Stimulated activated naive CD4-positive, alpha-beta T cell (primary cell): ENCODE measurements at places on chromosomes 5 and 9.
A peak's percentile ranks its signal among the peaks of the same experiment; 100 is the strongest.

GRCh38 chr9:75152416-75152815 is 64.1 kb downstream of the OSTF1 start:
- peak; percentile 8 for DNase-seq

- no peak for DNase-seq
Observed at GRCh38 chr5:175235251-175235960, 208.6 kb downstream of the DRD1 start.

DNA sequence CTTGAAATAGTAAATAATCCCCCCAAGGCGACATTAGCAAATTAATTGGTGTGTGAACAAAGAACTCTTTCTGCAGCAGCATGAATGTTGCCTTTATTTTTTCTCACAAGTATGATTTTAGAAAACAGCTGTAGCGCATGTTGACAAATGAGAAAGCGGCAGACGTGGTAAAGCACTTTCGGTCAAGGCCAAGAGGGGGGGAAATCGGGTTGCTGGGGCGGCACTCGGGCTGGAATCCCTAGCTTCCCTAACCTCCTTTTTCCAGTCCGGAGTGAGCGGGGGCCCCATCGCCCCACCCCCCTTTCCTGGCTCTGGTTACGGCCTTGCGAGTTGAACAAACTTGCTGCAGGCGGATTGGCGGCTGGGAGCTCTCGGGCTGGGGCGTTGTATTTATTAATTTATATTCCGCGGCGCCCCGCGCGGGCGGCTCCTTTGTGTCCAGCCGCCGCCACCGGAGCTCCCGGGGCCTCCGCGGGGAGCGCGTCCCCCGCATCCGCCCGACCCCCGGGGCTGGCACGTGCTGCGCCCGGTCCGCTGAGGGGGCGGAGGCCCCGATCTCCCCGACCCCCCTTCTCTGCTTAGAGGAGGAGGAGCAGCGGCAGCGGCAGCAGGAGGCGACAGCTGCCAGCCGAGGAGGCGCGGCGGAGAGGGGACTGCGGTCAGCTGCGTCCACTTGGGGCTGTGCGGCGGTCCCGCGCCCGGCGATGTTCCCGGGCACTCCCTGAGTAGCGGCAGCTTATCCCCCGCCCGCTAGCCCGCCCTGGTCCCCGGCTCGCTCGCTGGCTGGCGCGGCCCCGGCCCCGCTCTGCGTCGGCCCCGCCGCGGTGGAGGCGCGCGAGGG is at the start of gene RHOBTB3:
Gene RHOBTB3 (plus strand): TSS at position 607 of the 841 bp plus-strand sequence. CDS start 347 bp downstream, outside the sequence.
- DNase-seq, result peak; percentile 61

DNA sequence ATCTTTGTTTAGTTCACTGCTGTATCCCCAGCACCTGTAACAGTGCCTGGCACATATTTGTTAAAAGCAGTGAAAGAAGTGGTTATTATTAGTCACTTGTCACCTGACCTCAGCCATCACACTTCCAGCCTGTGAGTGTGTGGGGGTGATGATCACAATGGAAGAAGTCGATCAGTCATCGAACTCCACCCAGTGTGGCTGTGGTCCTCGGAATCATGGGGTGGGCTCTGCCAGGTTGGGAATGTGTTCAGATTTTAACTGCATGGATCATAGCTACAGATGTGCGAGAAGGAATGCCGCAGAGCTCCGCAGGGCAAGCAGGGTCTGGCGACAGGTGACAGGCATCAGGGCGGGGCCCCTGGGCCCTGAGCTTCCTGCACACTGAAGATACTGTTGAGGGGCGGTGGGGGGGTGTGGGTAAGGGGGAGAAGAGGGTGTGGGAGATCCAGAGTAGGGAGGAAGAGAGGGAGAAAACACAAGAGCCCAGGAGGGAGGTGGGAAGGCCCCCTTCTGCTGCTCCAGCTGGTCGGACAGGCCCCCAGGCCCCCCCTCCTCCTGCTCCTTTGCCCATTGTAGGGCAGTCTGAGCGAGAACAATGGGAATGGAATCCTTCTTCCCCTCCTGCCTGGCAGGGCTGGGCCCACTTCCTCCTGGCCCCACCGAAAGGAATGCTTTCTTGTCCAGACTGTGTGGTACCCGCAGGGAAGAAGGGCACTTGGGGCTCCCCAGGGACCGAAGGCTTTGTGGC is 89.6 kb downstream of the SPRY4 start:
- no peak for DNase-seq

- DNase-seq, result no peak
Observed at GRCh38 chr5:145750199-145750598, 84.9 kb downstream of the PRELID2 start.

GRCh38 chr5:179258922-179259730 is 86.1 kb downstream of the ADAMTS2 start:
- DNase-seq, result no peak

DNA sequence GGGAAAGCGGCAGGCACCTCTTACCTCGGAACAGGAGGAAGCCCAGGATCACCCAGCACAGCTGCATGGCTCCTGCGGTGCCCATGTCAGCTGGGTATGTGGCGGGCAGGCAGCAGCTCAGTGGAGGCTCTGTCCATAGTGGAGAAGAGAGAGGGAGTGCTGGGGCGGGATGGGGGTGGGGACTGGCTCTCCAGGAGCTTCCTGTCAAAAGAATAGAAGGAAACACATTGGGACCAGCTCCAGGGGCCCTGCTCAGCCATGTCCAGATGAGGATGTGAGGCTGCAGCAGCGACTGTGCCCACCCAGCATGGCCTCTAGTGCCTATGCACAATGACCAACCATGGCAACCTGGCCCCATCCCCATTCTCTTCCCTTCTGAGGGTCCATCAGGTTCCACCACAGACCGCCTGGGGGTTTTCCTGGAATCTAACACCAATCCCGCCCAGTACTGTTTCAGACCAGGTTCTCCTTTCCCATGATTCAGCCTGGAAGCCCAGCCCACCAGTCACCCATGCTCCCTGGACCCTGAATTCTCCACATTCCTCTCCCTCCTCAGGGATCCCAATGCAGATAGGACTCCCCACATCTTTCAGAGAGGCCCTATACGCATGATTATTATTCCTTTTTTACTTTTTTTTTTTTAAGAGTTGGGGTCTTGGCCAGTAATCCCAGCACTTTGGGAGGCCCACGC is at the start of gene ECSCR:
Gene ECSCR (minus strand): TSS at position 158 of the 691 bp plus-strand sequence. CDS start 73 bp downstream, at position 85.
- no peak for DNase-seq

GRCh38 chr9:134061019-134061687 is 6.7 kb downstream of the BRD3 start:
- DNase-seq, result no peak

DNA sequence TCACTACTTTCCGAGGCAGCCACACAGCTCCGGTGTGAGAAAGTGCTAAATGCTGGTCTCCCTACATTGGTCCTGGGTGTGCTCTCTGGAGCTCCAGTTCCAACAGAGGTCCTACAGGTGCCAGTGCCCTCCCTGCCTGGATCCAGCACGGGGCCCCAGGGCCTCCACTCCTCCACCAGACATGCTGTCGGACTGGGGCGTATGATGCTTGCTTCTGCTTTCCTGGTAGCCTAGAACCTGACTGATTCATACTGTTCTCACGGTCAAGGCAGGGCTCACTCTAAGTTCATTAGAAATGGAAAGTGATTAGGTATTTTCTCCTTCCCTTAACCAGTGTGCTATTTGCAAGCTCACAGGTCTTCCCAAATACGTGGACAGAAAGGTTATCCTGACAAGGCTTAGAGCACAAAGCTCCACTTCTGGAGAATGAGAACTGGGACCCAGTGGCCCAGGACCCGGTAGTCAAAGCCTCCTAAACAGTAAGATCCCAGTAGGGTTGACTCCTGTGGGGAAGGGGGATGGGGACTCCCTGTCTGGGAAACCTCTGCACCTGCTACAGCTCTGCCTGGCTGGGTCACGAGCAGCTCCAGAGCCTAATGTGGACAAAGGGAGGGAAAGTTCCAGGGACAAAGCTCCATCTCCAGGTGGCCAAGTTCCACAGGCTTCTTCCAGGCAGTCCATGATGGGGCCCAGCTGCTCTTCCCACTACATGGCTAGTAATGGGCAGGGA is 98.1 kb downstream of the PAX5 start:
- no peak for DNase-seq

DNA sequence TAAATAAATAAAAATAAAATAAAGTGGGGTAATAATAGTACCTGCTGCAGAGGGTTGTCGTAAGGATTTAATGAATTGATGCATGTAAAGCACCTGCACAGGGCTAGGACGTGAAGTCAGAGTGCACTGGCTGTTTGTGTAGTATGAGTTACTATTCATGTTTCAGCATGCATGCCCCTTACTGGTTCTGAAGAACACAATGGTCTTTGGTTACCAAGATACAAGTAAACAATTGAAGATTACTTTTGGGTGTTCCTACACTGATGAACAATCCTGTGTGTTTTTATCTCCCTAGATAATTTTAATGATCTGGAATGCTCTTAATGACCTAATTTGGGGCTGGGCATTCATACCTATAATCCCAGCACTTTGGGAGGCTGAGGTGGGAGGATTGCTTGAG is 23.2 kb upstream of the PRRC2B start:
- no peak for DNase-seq

DNA sequence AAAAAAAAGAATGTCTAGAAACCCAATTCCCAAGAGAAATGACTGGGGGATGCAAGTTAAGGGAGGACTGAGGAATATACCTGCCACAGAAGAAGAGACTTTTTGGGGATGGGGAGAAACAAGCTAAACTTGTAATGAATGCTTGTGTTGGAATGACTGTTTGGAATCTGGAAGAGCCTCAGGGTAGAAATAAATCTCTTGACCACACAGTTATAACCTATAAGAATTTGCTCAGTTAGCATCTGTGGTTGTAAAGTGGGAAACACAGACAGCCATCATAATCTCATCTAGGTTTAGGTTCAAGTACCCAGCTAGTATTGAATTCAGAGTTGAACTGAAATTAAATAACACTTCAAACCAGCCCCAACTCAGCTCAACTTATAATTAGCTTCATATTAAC is 678.3 kb upstream of the CHD1 start:
- DNase-seq, result no peak

- DNase-seq, result no peak
Observed at GRCh38 chr9:130294664-130295063, 29.1 kb downstream of the HMCN2 start.

- DNase-seq, result no peak
Observed at GRCh38 chr5:142364251-142365145, 39.7 kb upstream of the SPRY4 start.

- no peak for DNase-seq
Observed at GRCh38 chr9:35757892-35758275, 3.8 kb upstream of the MSMP start.

DNA sequence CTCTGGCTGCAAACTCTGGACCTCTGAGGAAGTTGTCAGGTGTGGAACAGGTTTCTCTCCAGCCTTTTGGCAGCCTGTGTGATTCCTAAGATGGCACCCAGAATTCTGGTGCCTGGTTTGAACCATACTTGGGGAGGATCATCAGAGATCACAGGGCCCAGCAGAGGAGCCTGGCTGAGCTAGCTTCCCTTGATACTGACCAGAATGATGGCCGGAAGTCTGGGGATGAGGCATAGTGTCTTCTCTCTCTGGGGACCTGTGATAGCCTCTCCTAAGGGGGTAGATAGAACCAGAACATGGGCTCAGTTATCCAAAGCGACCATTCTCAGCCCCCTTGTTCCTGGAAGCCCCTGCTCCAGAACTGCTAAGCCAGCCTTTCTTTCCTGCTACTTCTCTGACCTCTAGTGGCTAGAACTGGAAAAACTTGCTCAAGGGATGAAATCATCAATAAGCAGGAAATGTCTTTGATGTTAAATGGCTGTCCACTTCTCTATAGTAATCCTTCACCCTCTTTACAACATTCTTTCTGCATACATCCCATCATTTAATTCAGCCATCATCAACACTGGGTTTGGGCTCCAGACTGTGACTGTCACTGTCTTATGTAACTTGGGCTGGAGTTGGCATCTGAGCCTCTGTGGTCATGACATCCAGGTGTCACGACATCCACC is 55.1 kb downstream of the C9orf152 start:
- no peak for DNase-seq

GRCh38 chr5:9188131-9188530 is 357.7 kb downstream of the SEMA5A start:
- no peak for DNase-seq

- no peak for DNase-seq
Observed at GRCh38 chr5:31639481-31640411, 815 bp downstream of the PDZD2 start.

GRCh38 chr5:59506285-59506877 is 387.1 kb downstream of the PDE4D start:
- no peak for DNase-seq

DNA sequence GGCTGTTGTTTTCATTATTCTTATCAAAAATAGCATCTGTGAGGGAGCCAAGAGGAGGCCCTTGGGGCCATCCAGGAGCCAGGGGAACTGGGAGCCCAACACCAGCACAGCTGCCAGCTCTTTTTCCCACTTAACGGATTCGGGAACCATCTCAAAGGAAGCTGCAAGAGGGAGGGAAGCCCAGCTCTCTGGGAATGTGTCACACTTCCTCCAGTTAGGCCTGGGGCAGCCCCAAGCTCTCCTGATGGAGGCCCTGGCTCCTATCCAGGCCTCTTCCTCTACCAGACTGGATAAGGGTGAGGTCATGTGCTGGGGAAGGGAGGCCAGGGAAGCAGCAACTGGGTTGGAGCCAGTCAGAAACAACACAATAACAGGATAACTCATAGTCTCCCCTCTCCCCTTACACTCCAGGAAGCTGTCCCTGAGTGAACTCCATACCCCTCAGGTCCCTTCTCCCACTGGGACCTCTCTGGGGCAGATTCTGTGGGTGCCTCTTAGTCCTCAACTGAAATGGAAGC is 12.7 kb downstream of the CSF2 start:
- no peak for DNase-seq
